Hematopoietic multipotent progenitor cell treated with erythropoietin and hydrocortisone succinate and interleukin-3 and kit ligand, for 4 days (in vitro differentiated cells): ENCODE measurements at places on chromosomes 6 and 20.

DNA sequence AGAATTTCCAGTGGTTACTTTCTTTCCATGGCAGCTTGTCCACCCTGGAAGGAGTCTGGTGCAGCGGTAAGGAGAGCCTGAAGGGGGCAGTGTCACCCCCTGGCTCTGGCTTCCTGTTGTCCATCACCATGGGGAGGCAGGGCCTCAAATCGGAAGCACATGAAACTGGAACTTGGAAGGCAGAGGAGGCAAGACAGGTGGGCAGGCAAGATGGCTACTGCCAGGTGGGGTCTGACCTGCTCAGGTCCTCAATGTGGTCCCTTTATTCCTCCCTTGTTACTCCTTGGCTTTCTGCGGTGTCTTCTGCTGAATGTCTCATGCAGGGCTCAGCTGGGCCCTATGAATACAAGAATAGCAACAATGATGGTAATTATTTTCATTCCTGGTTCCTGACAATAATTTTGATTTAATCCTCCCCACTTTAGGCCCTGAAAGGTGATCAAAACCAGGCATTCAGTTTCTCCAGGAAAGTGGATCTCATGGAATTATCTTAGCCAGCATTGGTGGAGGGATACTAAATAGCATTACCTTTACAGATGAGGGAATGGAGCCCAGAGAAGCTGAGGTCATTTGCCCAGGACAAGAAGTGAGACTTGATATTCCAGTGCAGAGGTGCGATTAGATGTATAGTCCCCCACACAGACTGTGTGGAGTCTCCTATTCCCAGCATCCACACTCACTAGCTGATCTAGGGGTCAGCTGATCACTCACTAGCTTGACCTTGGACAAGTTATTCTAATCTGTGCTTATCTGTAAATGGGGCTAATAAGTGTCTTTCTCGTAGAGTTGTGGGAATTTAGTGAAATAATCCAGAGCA, 17.6 kb upstream of the SNAI1 start:
- DNase-seq: peak; percentile 70

GRCh38 chr6:167572841-167573271, 248.0 kb downstream of the TTLL2 start:
- DNase-seq: no peak

- no peak for DNase-seq
These were observed 199.2 kb upstream of the SULF2 start for GRCh38 chr20:47984437-47984836.

GRCh38 chr6:166202321-166202733, 34.7 kb upstream of the TBXT start:
- DNase-seq: no peak

GRCh38 chr6:32833664-32834063, 4.9 kb downstream of the TAP2 start:
- DNase-seq: no peak

- no peak for DNase-seq
These were observed 71.9 kb downstream of the FAM120B start for GRCh38 chr6:170378502-170378901.

DNA sequence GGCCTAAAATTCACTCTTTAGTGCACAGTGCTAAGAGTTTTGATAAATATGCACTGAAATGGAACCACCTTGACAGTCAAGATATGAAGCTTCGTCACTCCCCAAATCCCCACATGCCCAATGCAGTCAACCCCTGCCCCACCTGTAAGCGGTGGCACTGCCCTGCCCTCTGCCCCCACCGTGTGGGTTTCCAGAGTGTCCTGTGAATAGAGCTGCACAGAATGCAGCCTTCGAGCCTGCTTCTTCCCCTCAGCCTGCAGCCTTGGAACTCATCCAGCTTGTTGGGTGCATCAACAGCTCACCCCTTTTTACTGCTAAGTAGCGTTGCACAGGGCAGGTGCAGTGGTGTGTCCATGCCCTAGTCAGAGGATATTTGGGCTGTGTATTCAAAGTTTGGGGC, 216.3 kb downstream of the SYNDIG1 start:
- no peak for DNase-seq

- DNase-seq: no peak
These were observed 281.0 kb upstream of the EYS start for GRCh38 chr6:65988006-65988405.

GRCh38 chr6:36340618-36341454, 4.1 kb upstream of the BNIP5 start:
- DNase-seq: peak; percentile 85

GRCh38 chr6:158666628-158667359, 16.9 kb downstream of the SYTL3 start:
- DNase-seq: peak; percentile 88

DNA sequence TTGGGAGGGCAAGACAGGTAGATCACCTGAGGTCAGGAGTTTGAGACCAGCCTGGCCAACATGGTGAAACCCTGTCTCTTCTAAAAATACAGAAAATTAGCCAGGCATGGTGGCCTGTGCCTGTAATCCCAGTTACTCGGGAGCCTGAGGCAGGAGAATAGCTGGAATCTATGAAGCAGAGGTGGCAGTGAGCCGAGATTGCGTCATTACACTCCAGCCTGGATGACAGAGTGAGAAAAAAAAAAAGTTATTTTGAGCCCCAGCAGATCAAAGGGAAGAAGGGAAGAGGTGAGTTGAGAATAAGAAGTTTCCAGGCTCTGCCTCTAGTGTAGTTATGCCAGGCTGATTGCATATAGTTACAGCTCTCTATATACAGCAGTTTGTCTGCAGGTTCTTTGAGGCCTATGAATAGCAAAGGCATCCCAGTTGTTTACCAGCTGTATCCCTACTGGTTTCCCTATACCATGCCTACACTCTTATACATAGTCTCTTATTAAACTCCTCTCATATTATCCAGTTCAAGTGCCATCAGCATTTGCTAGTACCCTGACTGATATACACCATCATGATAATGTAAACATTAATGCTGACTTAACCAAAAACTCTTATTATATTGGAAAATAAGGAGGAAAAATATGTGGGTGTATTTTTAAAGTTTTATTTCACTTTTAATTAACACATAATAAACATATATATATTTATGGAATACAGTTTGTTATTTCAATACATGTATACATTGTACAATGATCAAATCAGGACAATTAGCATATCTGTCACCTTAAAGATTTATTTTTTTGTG, 823.6 kb upstream of the ADGRB3 start:
- no peak for DNase-seq

DNA sequence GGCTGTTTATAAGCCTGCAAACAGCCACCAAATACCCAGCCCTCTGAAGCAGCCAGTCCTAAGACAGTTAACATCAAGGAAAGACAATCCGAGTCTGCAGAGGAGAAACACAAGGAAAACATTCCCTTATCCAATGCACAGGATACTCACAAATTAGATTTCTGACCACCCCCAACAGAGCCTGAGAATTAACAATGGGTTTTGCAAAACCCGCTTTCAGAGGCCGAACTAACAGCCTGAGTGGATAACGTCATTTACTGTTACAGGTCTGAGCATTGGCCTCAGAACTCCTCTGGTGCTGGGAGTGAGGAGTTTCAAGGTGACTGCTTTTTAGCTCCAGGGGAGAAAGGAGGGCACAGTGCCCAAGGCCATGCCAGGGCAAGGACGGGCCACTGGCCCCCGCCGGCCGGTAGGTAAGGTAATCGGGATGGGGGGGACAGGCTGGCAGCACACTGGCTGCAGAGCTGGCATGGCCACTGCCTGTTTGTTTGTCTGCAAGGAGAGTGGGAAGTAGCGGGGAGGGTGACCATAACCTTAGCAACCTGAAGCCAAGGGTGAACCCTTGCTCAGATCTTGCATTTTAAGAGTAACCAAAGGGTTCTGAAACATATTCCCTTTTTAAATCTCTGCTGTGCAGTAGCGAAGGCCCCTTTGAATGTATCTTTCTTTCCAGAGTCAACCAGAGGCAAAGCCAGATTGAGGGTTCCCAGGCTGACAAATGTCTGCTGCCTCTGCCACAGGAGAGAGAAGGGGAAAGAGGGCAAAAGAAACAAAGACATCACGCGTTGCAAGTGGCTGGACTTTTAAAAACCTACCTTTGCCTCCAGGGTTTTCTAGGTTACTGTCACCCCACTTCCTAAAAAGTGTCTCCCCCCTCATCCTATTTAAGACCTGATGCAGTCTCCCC, 3.9 kb downstream of the ZMYND8 start:
- no peak for DNase-seq

DNA sequence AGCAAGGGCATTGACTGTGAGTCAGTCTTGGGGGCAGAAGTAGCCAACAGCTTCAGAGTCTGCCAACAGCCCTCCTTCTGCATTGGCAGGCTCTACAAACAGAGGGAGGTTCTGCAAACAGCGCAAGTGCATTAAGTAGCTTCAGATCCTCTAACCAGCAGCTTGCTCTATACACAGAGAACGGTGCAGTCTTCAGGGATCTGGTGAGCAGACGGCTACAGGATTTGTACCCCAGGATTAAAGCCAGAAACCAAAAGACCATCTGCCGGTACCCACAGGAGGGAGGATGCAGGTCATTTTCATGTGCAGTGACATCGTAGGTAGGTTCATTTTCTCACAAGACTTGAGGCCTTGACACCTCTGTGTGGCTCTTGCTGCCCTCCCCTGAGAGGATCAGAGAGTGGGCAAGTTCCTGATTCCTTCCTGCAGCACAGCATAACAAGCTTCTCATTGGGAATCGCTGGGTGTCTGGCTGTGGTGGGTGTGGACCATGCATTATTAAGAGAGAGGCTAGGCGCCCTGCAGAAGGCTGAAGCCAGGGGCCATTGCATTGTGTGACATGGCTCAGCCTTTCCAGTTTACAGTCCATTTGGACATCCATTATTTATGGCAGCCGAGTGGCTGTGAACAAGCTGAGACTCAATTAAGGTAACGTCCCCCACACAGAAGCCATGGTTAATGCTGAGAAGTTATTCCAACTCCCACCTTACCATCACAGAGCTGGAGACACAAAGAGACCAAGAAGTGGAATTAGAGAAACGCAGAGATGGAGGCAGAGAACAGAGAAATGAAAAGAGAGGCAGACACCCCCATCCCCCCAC, 250.0 kb downstream of the LRFN2 start:
- no peak for DNase-seq

GRCh38 chr6:148235446-148235845, 107.2 kb upstream of the SASH1 start:
- DNase-seq: no peak

DNA sequence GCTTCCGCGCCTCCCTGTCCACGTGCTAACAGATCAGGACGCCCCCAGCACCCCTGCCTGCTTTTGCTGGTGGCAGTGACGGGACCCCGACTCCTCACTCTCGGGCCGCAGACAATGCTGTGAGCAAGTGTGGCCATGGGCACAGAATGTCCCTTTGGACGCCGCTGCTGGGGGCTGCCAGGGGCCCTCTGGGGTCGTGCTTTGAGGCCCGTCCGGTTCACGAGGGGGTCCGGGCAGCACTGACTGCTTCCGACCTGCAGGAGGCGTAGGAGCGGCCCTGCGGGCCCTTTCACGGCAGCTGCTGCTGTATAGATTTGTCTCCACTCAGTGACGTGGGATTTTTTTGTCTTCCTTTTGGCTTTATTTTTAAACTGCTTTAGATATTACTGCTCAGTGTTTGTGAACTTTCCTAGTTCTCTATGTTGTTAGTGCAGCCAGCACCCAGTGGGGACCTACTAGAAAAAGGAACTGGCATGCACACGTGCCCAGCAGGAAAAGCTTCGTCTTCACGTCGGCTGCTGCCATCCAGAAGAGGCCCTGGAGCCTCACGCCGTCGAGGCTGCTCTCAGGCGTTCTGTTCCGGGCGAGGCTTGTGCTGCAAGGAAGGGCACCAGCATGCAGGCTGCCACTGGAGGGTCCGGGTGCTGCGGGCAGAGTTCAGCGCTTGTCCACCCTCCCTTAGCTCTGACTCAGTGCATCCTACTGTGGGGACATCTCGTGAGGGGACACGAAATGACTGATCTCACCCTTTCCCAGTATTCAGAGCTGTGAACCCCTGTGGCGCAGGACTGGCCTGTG, 21.7 kb downstream of the UCKL1 start:
- peak; percentile 41 for DNase-seq

GRCh38 chr20:54132612-54133433, 41.0 kb downstream of the CYP24A1 start:
- DNase-seq: no peak

DNA sequence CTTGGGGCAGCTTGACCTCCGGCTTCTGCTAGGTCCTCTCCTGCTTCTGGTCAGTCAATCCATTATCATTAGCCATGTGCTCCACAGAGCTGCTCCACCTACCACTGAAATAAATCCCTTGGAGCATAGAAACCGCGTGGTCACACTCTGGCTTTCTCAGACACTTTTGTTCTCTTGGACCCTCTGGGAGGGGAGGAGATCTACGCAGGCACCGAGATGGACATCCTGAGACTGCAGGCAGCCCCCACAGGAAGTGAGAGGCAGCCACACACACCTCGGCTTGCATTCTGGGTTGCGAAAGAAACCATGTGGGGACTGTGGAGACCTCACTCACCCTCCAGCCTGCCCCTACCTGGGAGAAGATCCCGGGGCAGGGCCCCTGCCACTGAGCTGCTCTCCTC, 79.5 kb downstream of the FYN start:
- DNase-seq: peak; percentile 56

DNA sequence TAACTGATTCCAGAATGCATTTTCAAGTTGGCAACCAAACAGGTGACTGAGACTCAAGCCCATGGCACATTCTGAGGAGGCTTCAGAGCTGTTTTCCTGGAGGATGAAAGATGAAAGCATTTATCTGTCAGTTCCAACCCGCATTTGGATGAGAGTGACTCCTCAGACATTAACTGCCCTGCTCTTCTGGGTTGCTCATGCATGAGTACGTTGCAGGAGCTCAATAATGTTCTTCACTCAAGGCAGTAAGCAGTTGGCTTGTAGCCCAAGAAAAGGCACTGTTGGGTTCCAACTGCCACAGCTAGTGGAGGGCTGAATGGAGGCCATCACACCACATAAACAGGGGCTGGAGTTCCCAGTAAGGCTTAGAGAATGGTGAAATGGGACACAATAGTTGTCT, 155.3 kb downstream of the FUT9 start:
- no peak for DNase-seq

GRCh38 chr20:50202677-50203076, 12.0 kb downstream of the CEBPB start:
- DNase-seq: no peak

- DNase-seq: no peak
These were observed 39.8 kb upstream of the SERINC1 start for GRCh38 chr6:122511193-122511924.
